H7 (cell line): ENCODE measurements at places on chromosomes 1 and 21. TPM values are rescaled to one million over a fixed set of nuclear protein-coding genes. Genes with fewer than 3 reads are reported as not detected.

The UBE2U gene
- not detected in 2 replicates for total RNA-seq

GRCh38 chr1:112714313-112715263 lies 544 bp downstream of the PPM1J start:
- DNase-seq = peak; percentile 83

DNA sequence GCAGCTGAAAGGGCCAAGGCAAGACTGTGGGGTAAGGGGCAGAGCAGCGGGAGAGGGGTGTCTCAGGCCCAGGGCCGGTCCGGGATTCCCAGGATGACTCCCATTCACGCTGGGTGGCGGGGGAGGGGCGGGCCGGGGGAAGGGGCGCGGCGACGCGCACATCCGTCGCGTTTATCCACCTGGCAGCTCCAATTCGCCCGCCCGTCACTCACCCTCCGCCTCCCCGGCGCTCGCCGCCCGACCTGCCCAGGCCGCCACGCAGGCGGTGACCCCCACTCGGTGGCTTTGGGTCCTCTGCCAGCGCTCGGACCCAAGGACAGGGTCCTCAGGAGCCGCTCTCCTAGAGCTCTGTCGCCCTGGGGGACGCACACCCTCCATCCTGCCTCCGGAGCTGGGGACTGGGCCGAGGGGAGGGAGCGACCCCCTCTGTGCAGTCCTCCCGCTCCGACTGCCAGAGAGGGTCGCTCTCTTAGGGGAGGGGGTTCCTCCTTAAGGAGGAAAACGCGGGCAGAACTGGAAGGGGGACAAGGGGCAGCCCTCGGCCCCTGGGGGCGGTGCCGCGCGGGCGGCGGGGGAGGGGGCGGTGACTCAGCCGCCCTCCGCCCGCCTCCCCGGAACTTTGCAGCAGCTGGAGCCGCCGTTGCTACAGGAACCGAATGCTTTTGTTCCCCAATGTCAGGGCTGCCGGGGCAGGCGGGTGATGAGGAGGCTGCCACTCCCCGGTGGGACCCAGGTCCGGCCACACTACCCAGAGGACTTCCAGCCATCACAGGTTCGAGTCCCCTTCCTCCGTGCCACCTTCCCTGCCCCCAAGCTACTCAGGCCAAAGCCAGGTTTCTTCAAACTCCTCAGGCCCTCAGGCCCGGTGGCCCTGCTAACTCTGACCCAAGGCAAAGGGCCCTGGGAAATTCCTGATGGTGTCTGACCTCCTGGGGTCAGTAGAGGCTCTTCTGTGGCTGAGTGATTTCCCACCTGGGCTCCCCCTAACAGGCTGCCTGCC lies 3.4 kb downstream of the ADGRB2 start:
- peak; percentile 96 for DNase-seq

GRCh38 chr1:24455272-24455671 lies 39.7 kb downstream of the NIPAL3 start:
- no peak for DNase-seq
